ENCODE measurements at places on chromosomes 1 and 21.

- DNase-seq = no peak
Measured at GRCh38 chr21:43728154-43728466, 9.2 kb downstream of the PDXK start.

DNA sequence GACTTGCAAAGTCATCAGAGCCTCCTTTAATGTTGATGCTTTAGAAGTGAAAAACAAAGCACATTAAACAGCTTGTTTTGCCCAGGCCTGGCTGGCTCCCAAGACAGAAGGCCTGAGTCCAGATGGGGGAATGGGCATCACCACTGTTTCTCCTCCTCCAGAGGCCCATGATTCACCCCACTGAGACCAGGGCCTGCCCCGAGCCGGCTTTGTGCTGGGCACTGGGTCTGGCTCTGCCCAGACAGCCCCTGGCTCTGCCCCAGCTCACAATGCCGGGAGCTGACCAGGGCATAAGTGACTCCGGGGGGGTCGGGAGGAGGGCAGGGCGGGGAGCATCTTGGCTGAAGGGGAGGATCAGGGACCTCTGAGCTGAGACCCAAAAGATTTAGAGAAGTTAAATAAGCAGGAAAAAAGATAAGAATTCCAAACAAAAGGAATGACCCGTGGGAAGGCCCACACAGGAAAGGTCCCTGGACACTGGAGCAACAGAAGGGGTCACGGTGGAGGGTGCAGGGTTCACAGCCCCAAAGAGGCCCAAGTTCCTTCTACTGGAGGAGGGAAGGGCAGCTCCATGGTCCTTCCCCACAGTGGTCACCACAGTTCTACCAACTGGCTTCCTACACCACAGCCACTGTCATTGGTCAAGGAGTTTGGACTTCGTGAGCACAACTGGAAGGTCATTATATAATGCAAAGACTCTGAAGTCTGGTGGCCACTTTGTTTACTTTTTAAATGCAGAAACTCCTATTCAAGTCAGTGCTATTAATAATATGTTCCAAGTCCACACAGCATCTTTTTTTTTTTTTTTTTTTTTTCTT, 5.5 kb downstream of the C2CD2 start:
- no peak for DNase-seq

- no peak for DNase-seq
Measured at GRCh38 chr1:6059866-6060265, 14.2 kb downstream of the KCNAB2 start.

DNA sequence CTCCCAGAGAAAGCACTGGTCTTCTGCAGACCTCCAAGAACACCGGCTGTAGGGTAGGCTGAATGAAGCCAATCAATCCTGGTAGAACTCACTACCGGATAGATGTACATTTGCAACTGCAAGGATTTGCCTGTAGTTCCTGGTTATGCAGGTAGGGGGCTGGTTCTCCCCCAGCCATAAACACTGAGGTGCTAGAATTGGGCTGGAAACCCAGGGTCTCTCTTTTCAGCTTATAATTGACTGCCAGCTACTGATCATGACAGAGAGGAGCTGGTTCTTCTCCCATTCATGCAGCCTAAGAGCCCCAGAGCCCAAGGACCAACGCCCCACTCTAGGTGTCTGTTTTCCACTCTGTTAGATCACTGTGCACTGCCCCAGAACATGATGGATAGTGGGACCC, 21.5 kb upstream of the MTARC2 start:
- DNase-seq = no peak

DNA sequence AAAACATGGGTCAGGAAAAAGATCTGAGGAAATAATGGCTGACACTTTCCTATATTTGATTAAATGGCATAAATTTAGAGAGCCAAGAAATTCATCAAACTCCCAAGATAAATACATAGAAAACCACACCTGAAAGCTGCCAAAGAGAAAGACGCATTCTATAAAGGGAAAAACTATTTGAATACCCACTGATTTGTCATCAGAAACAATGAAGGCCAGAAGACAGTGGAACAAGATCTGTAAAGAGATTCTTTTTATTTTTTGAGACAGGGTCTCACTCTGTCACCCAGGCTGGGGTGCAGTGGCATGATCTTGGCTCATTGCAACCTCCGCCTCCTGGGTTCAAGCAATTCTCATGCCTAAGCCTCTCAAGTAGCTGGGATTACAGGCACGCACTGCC, 17.4 kb downstream of the SDE2 start:
- DNase-seq = no peak

GRCh38 chr1:103084181-103084580, 24.1 kb downstream of the COL11A1 start:
- no peak for DNase-seq

DNA sequence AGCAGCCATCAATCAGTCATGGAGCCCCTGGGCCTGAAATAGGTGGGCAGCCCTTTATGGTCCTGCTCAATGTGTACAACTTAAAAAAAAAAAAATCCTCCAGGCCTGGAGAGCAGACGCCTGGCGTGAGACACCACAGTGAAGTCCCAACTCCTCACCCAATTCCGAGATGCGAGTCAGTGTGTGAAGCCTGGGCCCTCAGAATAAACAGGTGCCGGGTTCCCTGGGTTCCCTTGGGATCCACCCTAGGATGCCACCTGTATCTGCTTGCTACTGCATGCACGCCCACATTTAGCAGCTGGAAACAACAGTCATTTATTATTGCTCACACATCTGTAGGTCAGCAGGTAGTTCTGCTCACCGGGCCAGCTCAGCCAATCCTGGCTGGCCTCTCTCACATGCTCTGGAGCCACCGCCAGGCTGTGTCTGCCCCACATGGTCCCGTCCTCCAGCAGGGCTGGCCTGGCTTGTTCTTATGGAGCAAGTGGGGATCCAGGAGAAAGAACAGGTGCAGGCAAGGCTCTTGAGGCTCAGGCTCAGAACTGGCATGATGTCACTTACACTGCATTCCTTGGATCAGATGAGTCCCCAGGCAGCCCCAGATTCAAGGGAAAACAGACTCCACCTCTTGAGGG, 172.7 kb downstream of the NPHP4 start:
- no peak for DNase-seq

DNA sequence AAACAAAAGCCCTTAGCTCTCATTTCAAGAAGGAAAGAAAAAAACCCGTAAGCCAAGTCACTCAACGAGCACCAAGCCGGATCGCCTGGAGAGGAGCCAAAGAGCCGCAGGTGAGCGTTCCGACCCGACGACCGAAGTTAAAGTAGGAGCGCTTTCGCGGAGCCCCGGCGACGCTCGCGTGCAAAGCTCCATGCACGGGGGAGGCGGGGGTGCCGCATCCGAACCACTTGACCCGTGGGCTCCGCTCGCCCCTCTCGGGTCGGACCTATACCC, 382 bp downstream of the GPBP1L1 start:
- peak; percentile 25 for DNase-seq

DNA sequence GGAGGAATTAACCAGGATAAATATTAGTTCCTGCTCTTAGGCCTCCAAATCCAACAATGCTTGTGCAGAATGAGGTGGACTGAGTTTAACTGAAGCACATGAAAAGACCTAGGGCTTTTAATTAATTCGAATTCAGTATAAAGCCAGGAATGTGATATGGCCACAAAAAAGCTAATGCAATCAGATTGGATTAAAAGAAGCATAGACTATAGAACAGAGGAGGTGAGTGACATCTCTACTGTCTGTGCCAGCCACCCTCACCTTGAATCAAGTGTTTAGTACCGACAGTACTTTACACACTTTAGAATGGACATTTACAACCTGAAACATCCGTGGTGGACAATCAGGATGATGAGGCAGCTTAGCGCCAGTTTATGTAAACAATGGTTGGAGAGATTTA, 62.1 kb downstream of the CNIH3 start:
- DNase-seq = no peak

DNA sequence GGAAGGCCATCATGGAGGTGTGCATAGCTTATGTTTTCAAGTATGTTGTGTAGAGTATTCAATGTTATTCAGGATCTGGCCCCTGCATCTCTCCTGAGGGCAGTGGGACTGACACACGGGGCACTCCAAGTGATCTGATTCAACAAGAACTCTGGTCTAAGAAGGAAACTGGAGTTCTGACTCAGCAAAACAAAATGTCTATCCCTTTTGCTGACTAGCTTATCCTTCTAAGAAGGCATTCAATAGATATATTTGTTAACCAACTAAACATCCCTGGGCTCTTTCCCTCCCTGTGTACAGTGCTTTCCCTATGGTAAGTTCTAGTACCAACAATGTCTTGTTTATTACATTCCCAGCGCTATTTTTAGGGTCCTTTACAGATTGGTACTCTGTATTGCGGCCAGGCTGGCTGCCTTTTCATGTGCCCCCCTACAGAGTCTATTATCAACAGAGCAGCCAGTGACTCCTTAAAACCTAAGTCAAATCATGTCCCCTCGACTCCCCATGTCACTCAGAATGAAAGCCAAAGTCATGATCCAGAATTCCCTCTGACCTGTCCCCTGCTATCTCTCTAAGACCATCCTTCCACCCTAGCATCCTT, 304.9 kb downstream of the KCNH1 start:
- no peak for DNase-seq

DNA sequence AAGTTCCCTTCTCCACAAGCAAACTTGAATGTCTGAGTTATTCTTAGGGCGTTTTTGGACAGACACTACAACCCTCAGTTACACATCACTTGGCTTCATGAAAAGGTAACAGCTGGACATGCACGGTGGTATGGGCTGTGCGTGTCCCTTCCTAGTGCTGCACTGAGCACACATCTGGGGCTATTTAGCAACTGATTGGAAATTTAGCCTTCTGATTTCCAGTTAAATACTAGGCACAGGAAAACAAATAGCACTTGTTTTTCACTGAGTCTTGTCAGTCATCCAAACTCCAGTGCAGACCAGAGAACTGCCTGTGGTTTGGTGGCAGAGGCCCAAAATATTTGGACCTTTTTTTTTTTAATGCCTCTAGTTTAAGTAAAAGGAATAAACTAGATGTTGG, 134.7 kb downstream of the TGFBR3 start:
- DNase-seq = no peak

GRCh38 chr1:75035536-75035935, 98.7 kb upstream of the LHX8 start:
- peak; percentile 15 for DNase-seq

DNA sequence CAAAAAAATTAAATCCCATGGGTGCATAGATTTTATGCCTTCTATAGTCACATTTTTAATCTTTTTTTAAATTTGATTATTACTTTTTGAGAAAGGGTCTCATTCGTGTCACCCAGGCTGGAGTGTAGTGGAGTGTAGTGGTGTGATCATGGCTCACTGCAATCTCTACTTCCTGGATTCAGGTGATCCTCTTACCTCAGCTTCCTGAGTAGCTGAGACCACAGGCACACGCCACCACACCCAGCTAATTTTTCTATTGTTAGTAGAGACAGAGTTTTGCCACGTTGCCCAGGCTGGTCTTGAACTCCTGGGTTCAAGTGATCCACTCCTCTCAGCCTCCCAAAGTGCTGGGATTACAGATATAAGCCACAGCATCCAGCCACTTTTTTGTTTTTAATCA, 10.4 kb downstream of the CBR3 start:
- DNase-seq = no peak

DNA sequence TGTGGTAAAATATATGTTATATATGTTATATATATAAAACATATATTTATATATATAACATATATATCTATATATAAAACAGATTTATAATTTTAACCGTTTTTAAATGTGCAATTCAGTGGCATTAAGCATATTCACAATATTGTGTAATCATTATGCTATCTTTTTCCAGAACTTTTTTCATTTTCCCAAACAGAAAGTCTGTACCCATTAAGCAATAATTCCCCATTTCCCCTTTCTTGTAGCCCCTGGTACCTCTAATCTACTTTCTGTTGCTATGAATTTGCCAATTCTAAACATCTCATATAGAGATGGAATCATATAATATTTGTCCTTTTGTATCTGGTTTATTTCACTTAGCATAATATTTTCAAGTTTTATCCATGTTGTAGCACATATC, 10.7 kb upstream of the ARHGEF11 start:
- DNase-seq = no peak

- no peak for DNase-seq
Measured at GRCh38 chr1:171972846-171973245, 131.5 kb downstream of the DNM3 start.

DNA sequence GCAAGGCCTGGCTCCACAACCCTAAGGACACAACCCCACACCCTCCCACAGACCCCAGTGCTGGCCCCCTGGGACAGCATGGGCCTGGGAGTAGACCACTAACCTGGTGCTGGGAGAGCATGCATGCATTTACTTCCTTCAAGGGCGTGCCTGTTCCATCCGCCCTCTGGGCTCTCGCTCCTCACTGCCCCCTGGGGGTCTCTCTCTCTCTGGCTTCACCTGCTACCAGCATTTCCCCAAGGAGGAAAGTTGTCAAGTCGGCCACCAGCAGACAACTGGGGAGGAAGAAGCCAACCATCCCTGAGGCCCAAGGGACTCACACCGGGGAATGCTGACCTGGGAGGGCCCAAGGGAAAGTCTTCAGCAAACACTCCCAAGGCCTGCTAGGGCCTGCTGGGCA, 6.5 kb downstream of the LRP8 start:
- no peak for DNase-seq

GRCh38 chr1:27149762-27150113, 5.2 kb downstream of the SLC9A1 start:
- DNase-seq = no peak

GRCh38 chr1:52530563-52531144, 22.2 kb downstream of the TUT4 start:
- no peak for DNase-seq

- no peak for DNase-seq
Measured at GRCh38 chr1:116311756-116312680, 61.0 kb upstream of the ATP1A1 start.

- DNase-seq = no peak
Measured at GRCh38 chr1:48760857-48761256, 15.8 kb downstream of the BEND5 start.

GRCh38 chr1:38223391-38223790, 176.8 kb upstream of the POU3F1 start:
- DNase-seq = no peak

DNA sequence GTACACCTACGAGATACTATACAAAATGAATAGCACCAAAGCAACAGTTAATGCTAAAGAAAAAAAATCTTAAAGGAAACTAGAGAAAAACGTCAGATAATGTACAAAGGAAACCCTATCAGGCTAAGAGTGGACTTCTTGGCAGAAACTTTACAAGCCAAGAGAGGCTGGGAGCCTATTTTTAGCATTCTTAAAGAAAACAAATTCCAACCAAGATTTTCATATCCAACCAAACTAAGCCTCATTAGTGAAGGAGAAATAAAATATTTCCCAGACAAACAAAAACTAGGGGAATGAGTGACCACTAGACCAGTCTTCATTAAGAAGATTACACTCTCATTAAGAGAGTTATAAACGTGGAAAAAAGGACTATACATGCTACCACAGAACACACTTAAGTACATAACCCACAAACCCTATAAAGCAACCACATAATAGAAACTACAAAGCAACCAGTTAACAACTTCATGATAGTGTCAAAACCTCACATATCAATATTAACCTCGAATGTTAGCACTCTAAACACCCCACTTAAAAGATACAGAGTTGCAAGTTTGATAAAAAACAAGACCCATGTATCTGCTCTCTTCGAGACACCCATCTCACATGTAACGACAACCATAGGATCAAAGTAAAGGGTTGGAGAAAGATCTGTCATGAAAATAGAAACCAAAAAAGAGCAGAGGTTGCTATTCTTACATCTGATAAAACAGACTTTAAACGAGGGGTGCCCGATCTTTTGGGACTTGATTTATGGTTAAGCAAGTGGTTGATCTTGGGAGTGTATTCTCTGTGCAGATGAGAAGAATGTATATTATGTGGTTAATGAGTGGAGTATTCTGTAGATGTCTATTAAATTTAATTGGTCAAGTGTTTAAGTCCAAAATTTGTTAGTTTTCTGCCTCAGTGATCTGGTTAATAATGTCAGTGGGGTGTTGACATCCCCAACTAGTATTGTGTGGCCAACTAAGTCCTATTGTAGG, 1301.4 kb downstream of the PLA2G4A start:
- no peak for DNase-seq

- no peak for DNase-seq
Measured at GRCh38 chr1:211829343-211830054, 1.1 kb downstream of the LPGAT1 start.

All from HS-5 (cell line).